ENCODE measurements at places on chromosomes 2 and 18.

DNA sequence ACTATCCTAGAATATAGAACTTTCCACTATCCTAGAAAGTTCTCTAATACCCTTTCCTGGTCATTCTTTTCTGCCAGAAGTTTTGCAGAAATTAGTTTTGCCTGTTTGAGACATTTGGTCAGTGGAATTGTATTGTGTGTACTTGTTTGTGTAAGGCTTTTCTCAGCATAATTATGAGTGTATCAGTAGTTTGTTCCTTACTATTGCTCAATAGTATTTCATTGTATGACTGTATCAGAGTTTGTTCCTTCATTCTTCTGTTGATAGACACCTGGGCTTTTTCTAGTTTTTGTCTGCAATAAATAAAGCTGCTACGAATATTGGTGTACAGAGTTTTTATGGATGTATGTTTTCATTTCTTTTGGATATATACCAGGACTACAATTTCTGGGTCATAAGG lies 27.2 kb downstream of the CCDC138 start:
- DNase-seq: no peak

DNA sequence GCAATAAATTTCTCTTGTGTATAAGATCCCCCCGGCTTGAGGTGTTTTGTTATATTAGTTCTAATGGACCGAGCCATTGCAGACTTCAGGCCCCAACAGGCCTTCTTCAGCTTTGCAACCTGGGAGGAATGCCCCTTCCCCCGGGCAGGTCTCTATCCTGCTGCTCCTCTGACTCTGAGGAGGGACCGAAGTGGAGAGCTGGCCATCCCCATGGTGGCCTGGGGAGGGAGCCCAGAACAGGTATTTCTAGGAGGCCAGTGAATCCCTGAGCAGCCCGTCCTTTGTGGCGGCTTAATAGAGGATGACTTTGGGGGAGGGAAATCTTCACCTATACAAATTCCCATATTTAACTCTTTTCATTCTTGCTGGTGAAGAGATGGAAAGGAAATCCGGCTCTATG lies 715.8 kb upstream of the SOX11 start:
- DNase-seq: no peak

DNA sequence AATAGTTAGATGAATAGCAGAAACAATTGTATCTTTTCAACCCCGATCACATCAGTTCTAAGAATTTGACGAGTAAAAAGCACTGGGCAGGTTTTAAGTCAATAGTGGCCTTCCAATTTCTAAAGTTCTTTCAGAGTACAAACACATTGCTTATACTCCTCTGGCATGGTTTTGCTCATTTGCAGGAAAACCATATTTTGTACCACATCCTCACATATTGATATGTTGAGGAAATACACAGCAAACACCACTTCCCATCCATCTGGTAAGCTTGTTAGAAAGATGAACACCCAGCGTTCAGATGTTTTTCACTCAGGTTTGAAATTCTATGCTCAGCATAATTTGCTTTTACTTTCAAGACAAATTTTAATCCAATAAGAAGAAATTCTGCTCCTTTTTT lies 344.6 kb upstream of the ACVR2A start:
- no peak for DNase-seq

- DNase-seq: no peak
Observed at GRCh38 chr18:24826605-24827004, 366.2 kb downstream of the HRH4 start.

DNA sequence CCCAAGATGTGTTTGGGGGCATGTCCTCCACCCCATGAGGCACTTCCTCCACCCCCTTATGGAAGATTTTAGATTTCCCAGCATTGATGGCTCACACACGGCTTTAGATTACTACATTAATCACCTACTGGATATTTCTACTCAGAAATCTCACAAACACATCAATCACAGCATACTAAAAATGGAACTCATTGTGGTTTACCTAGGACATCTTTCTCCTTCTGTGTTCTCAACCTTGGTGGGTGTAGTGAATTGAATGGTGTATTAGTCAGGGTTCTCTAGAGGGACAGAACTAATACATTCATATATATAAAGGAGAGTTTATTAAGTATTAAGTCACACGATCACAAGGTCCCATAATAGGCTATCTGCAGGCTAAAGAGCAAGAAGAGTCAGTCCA lies 82.1 kb upstream of the CYRIA start:
- no peak for DNase-seq

- no peak for DNase-seq
Observed at GRCh38 chr2:104871972-104872865, 18.3 kb downstream of the POU3F3 start.
